Bladder microvascular endothelial cell (primary cell): ENCODE measurements at places on chromosomes 6 and 20. TPM values are rescaled to one million over a fixed set of nuclear protein-coding genes. Genes with fewer than 3 reads are reported as not detected.

SPINT4 gene
- total RNA-seq: not detected in 2 replicates

C6orf52 gene
- total RNA-seq: 0.32 TPM in 1 of 2 replicates, not detected in the other

RUNX2 gene
- total RNA-seq: not detected in 2 replicates

MLIP gene
- total RNA-seq: 1.1 and 1.5 TPM in 2 replicates

CLPSL1 gene
- not detected in 2 replicates for total RNA-seq

OPRM1 gene
- total RNA-seq: not detected in 2 replicates

GHRH gene
- not detected in 2 replicates for total RNA-seq

GPLD1 gene
- total RNA-seq: 0.06 TPM in 1 of 2 replicates, not detected in the other

SSR1 gene
- 24.4 and 102 TPM in 2 replicates for total RNA-seq

MRAP2 gene
- total RNA-seq: 0.16 and 0.57 TPM in 2 replicates

TINAG gene
- not detected in 2 replicates for total RNA-seq

PHF20 gene
- 21.9 and 39.6 TPM in 2 replicates for total RNA-seq

MAVS gene
- 12.0 and 23.2 TPM in 2 replicates for total RNA-seq

RBM39 gene
- total RNA-seq: 244 and 463 TPM in 2 replicates

RPRD1B gene
- 10.5 and 24.9 TPM in 2 replicates for total RNA-seq

TGM2 gene
- total RNA-seq: 265 and 1,184 TPM in 2 replicates

MPIG6B gene
- not detected in 2 replicates for total RNA-seq

SDCBP2 gene
- 2.6 and 6.0 TPM in 2 replicates for total RNA-seq

PBOV1 gene
- not detected in 2 replicates for total RNA-seq

ADAM33 gene
- 0.16 TPM in 1 of 2 replicates, not detected in the other for total RNA-seq

HTR1E gene
- total RNA-seq: not detected in 2 replicates

CDSN gene
- total RNA-seq: 0.06 TPM in 1 of 2 replicates, not detected in the other

MYLK4 gene
- 0.32 and 0.38 TPM in 2 replicates for total RNA-seq

TCF21 gene
- not detected in 2 replicates for total RNA-seq

GMEB2 gene
- 7.4 and 12.5 TPM in 2 replicates for total RNA-seq

STMND1 gene
- total RNA-seq: not detected in 2 replicates

C20orf202 gene
- 0.06 TPM in 1 of 2 replicates, not detected in the other for total RNA-seq

FUT9 gene
- under 0.01 TPM in 1 of 2 replicates, not detected in the other for total RNA-seq
